Endothelial cell (in vitro differentiated cells): ENCODE measurements at places on chromosomes 7 and 10.

DNA sequence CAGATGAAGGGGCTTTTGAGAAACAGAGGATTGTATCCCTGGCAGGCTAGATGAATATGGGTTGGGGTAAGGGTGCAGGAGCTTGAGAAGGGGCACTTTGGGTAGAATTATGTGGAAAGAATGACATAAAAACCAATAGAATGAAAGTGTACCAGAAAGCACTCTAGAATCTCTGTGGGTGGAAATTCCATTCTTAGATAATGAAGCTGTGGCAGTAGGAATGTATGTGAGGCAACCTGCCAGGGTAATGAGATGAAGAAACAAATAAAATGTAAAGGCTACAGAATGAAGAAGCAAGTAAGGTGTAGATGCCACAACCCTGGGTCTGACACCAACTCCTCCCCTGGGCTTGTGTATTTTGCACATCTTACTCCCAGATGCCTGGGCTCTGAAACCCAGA, 16.8 kb downstream of the NOBOX start:
- H3K27me3 ChIP-seq = no peaks in the 10 kb centered on the region
- no peaks in the 10 kb centered on the region for H3K36me3 ChIP-seq
- no peak for DNase-seq
- H3K27ac ChIP-seq = no peak overlapping the region

GRCh38 chr10:81873932-81874816, 820 bp upstream of the NRG3 start:
- H3K4me1 ChIP-seq = peaks cover 16% of the 10 kb centered on the region
- peak overlapping the region; percentile 74 for H3K4me3 ChIP-seq
- peak; percentile 75 for DNase-seq

GRCh38 chr10:70564113-70564725, 38.3 kb downstream of the PRF1 start:
- H3K36me3 ChIP-seq = peaks cover 30% of the 10 kb centered on the region
- peaks cover 29% of the 10 kb centered on the region for H3K27me3 ChIP-seq
- H3K4me3 ChIP-seq = no peak overlapping the region
- peaks cover 42% of the 10 kb centered on the region for H3K4me1 ChIP-seq
- no peak overlapping the region for H3K27ac ChIP-seq

DNA sequence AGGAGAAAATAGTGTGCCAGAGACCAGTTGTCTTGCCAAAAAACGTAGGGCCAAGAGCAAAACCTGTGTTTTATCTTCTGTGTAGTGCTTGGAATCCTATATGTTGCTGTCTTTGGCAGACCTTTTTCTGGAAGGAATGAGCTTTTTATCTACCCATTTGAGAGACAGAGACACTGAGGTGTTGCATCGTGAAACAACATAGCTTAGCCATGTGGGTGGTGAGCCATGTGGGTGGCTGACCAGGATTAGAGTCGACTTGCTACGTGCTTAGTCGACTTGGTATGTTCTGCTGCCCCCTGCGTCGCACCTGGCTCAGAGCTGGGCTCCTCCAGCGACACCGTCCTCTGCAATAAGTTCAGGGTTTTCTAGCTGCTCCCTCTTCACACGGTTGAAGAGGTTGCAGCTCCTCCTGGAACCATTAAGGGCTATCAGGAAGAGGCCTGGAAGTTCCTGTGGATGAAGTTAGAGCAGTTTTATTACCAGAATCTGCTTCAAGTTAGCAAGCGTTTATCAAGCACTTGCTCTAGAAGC, 175.8 kb downstream of the SH2D4B start:
- H3K4me3 ChIP-seq = no peak overlapping the region
- H3K36me3 ChIP-seq = no peaks in the 10 kb centered on the region
- no peaks in the 10 kb centered on the region for H3K27me3 ChIP-seq
- H3K4me1 ChIP-seq = peaks cover 7% of the 10 kb centered on the region
- H3K27ac ChIP-seq = no peak overlapping the region
- DNase-seq = no peak

GRCh38 chr7:24829787-24830186, 72.5 kb upstream of the GSDME start:
- no peak overlapping the region for H3K4me3 ChIP-seq
- no peak for DNase-seq
- no peak overlapping the region for H3K27ac ChIP-seq
- H3K27me3 ChIP-seq = peaks cover 2% of the 10 kb centered on the region
- no peaks in the 10 kb centered on the region for H3K36me3 ChIP-seq
- H3K4me1 ChIP-seq = peaks cover 4% of the 10 kb centered on the region

DNA sequence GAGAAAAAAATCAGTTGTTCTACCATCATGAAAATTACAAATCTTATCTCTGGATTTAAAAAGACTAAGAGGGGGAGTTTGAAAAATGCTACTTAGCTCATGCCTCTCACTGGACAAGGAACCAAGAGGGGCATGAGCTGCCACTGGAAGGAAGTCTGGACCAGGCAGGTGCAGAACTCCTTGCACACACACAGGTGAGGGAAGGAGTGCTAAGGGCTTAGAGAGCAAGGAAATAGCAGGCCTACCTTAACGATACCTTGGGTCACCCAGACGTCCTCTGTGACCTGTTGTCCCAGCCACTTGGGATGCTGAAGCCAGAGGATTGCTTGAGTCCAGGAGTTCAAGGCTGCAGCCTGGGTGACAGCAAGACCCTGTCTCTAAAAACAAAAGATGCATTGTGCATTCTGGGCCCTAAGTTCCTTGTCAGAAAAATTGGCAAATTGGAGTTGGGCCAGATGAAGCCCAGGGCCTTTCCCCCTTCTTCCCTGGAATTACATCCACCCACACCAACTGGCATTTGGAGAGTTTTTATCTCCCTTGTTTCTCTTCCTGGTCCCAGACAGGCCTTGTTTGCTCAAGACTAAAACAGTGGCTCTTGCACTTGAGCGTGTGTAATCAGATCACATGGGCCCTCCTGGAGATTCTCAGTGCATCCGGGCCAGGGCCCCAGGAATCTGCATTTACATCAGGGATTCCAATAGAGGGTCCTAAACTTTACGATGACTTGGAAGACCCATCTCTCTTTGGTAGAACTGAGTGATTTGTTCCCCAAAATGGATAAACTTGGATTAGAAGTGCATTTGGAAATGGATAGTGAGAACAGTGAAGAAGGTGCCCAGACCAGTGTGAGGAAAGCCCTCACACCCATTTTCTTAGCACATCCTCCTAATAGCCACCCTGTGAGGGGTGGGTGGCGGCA, 3.0 kb downstream of the DDIT4 start:
- H3K36me3 ChIP-seq = peaks cover 8% of the 10 kb centered on the region
- H3K27ac ChIP-seq = no peak overlapping the region
- H3K27me3 ChIP-seq = peaks cover 8% of the 10 kb centered on the region
- peaks cover 34% of the 10 kb centered on the region for H3K4me1 ChIP-seq
- peak overlapping the region; percentile 56 for H3K4me3 ChIP-seq
- no peak for DNase-seq

GRCh38 chr10:4334871-4335270, 491.1 kb upstream of the AKR1E2 start:
- H3K27ac ChIP-seq = no peak overlapping the region
- H3K36me3 ChIP-seq = no peaks in the 10 kb centered on the region
- peaks cover 11% of the 10 kb centered on the region for H3K4me1 ChIP-seq

DNA sequence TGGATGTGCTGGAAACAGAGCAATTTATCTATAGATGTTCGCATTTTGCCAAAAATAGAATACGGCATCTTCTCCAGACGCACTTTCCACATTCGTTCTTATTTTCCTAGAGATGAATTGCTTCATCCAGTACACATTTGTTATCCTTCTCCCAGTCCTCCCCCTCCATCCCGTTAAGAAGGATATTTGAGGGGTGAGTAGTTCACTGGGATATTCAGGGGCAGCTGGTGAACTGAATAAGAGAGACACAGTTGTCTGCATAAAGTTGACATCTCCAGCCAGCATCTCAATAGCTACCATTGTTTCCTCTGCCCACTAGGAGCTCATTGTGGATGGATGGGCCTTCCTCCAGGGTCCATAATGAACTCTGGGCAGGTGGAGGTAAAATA, 456.8 kb upstream of the NRP1 start:
- no peak overlapping the region for H3K4me3 ChIP-seq
- no peaks in the 10 kb centered on the region for H3K36me3 ChIP-seq
- H3K27ac ChIP-seq = no peak overlapping the region
- H3K27me3 ChIP-seq = peaks cover 4% of the 10 kb centered on the region

DNA sequence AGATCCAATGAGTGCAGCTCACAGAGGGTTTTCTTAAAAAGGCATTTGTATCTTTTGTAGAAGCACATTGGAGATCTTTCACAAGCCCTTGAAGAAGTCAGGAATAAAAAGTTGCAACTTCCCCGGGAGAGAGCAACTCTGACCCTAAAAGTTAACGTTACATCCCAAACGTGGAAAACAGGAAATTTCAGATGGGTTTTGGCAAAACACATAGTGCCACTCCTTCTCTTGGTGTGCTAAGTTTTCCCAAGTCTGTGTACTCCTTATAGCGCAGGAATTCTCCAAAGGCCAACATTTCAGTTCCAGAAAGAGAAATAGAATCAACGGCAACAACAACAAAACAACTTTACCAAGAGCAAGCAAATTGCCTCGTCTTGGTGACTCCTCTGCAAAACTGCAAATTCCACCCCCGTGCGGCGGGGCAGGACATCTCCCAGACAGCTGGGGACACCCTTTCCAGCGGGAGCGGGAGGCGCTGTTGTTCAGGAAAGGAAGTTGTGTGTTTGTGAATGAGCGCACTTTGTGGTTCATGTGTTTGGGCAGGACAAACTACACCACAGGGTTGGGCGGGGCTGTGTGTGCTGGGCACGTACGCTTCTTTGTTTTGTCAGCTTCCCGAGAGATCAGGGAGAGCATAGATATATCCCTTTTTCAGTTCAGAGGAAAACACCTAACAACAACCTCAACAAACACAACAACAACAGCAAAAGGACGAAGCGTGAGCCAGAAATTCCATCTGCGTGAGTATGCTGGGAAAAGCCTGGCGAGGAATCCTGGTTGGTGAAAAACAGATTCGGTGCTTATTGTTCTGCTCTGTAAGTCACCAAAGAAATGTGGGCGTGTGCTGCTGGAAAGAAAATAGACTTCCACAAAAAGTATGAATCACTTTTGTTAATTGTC, 294.7 kb upstream of the PITRM1 start:
- DNase-seq = no peak
- H3K4me3 ChIP-seq = no peak overlapping the region
- H3K36me3 ChIP-seq = peaks cover 4% of the 10 kb centered on the region
- peaks cover 54% of the 10 kb centered on the region for H3K4me1 ChIP-seq

DNA sequence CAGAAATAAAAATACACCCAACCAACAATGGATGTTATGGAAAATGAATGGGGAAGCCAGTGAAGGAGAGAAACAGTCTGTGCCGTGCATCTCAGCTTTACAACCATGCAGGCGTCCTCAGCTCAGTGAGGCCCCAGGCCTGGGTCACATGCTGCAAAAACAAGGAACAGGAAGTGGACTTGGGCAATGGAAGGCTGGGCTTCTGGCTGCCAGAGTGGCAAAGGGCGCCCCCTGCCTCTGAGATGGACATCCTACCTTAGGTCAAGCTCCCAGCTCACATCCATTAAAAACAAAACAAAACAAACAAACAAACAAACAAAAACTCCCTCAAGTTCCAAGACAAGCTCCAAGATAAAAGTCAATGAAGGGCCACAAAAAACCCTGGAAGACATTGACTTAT, 54.7 kb upstream of the AFAP1L2 start:
- H3K4me3 ChIP-seq = no peak overlapping the region
- no peak overlapping the region for H3K27ac ChIP-seq
- H3K36me3 ChIP-seq = no peaks in the 10 kb centered on the region
- no peaks in the 10 kb centered on the region for H3K4me1 ChIP-seq

DNA sequence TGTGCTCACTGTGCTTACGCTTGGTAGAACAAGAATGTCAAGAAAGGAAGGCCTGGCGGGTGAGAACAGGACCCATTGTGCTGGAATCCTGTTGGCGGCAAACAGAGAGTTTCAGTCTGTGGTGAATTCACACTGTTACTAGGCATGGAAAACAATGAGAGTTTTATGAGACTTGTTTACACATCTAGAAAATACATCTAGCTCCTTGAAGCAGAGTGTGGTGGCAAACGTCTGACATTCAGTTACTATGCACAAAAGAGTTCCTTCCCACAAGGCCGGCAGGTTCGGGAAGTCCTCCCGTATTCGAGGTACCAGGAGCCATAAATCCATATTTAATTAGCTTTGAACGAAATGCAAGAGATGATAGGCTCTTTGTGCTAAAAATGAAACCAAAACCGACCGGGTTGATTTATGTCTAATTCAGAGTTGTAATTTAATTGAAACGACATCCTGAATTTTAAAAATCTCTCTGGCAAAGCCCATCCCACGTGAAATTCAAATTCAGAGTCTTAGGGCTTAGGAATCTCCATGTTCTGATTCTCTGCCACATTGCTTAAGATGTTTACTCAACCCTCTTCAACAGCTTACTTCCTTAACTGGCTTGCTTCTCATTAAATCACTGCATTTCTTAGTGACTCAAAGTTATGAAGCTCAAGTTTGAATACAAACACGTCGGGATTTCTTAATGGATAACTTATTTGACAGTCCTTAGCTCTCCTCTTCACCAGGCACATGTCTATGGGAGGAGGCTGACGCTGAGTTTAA, 299.9 kb upstream of the PITRM1 start:
- no peak for DNase-seq
- peak overlapping the region; percentile 31 for H3K4me3 ChIP-seq
- H3K36me3 ChIP-seq = peaks cover 3% of the 10 kb centered on the region
- peak overlapping the region; percentile 89 for H3K27ac ChIP-seq

DNA sequence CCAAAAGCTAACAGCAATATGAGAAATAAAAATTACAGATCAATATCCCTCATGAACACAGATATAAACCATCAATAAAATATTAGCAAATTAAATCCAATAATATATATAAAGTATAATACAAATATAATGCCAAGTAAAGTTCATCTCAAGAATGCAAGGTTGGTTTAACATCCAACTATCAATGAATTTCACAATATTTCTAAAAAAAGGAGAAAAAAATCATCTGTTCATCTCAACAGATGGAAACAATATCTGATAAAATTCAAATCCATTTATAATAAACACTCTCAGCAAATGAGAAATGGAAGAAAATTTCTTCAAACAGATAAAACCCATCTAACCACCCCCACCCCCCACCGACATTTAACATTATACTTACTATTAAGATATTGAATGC, 86.9 kb downstream of the SIRT1 start:
- H3K4me3 ChIP-seq = peak overlapping the region; percentile 25
- peaks cover 37% of the 10 kb centered on the region for H3K36me3 ChIP-seq
- peaks cover 3% of the 10 kb centered on the region for H3K4me1 ChIP-seq
- H3K27me3 ChIP-seq = no peaks in the 10 kb centered on the region

DNA sequence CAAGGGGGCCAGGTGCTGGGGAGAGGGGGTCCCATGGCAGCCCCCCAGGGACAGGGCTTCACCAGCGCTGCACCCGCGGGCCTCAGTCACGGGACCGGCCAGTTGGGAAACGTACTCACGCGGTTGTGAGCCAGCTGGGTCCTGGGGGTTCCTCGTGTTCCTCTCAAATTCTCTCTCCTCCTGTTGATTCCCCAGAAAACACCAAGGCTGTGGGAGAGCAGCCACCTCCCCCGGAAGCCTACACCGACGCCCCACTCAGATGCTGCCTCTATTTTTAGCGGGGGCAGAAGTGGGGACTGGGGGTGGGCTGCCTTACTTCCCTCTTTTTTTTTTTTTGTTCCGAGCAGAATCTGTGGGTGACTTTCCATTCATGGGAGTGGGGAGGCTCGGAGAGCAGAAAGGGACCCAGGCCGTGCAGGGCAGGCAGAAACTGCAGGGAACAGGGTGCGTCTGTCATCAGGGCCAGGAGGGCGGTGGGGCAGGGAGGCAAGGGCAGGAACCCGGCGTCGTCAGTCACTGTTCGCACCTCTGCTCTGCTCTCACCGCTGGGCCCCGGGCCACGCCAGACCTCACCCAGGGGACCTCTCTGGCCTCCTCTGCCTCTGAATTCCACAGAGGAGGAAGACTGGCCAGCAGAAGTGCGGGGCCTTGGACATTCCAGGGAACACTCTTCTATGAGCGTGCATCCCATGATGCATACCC, 63.1 kb downstream of the CARD11 start:
- H3K4me1 ChIP-seq = no peaks in the 10 kb centered on the region
- H3K27me3 ChIP-seq = peaks cover 9% of the 10 kb centered on the region
- H3K27ac ChIP-seq = no peak overlapping the region
- no peak for DNase-seq
- no peaks in the 10 kb centered on the region for H3K36me3 ChIP-seq
